SK-N-SH (cell line): ENCODE measurements at places on chromosomes 5 and 9. TPM values are rescaled to one million over a fixed set of nuclear protein-coding genes. Genes with fewer than 3 reads are reported as not detected.

DNA sequence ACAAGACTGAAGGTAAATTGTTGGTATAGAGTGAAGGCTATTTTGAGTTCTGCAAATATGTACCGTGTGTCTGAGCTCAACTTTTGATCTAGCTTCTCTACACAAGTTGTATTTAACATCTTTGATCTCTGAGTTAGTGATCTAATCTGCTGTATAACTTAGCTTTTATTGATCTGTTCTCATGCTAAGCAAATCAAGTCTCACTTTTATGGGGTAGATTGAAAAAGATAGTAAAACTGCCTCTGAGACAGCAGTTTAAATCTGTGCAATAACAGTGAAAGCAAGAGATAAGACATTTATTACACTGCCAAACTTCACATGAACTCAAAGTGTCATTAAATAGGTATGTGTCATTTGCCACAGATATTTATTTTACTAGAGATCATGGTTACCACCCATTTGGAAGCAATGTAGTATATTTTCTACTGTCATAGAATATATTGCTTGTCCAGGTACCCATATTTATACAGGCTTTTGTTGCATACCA is 477.3 kb downstream of the ISL1 start:
- DNase-seq = no peak

- DNase-seq = no peak
Observed at GRCh38 chr5:177449140-177450061, 2.8 kb downstream of the PRR7 start.

DNA sequence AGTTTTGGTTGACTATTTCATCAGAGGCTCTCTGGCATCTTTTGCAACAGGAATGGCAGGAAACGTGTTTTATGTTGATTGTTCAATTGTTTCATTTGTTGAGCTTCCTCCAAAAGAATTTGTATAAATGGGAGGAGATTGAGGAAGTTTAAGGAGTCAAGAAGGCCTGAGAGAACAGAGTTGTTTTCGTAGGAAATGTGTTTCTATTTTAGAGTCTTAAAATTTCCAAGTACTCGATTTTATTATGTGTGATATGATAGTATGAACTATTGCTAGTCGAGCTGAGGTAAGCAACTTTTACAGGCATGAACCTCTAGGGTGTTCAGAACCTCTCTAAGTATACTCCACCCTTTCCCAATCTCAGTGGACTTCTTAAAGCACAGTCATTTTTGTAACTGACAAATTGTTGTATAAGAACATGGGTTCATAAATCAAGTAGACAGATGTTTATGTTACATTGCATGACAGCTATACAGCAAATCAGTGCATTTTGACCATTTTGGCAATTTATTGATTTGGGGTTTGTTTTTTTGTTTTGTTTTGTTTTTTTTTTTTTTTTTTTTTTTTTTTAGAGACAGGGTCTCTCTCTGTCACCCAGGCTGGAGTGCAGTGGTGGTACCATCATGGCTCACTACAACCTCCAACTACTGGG is 47.4 kb downstream of the POLK start:
- no peak for DNase-seq

SURF2 gene
- polyA plus RNA-seq = 35.7 and 46.8 TPM in 2 replicates

DNA sequence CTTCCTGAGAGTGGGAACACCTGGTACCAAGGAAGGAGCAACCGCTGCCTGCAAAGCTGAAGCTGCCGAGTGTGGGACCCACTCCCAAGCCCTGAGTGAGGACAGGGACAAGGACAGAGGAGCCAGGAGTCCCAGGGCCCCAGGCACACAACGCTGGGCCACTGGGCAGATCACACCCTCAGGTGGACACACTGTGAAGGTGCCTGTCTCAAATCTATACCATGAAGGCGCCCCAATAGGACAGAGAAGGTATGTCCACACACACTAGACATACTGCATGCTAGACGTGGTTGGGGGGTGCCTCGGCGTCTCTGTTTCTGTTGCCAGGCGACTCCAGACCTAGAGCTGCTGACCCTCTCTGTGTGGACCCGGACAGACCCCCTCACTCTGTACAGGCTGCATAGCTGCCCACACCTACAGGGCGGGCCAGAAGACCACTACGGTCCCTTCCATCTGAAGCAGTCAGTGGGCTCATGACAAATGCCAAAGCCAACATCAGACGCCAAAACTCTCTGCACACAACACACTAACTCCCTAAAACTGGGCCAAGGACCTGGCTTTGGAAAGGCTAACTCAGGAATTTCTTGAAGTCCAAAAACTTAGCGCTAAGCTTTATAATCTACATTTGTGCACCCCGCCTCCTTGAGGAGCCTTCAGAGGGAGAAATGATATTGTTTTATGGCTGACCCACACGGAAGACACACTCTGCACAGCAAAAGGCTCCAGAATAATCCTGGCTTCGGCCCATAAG is 60.7 kb downstream of the ROR2 start:
- no peak for DNase-seq

SPACA9 gene
- 6.7 and 9.8 TPM in 2 replicates for polyA plus RNA-seq

GRCh38 chr5:178465861-178466288 is 124.3 kb downstream of the COL23A1 start:
- DNase-seq = no peak

GRCh38 chr9:113486327-113486726 is 22.8 kb downstream of the RGS3 start:
- no peak for DNase-seq

GRCh38 chr5:110852053-110852452 is 113.2 kb downstream of the SLC25A46 start:
- DNase-seq = no peak

DNA sequence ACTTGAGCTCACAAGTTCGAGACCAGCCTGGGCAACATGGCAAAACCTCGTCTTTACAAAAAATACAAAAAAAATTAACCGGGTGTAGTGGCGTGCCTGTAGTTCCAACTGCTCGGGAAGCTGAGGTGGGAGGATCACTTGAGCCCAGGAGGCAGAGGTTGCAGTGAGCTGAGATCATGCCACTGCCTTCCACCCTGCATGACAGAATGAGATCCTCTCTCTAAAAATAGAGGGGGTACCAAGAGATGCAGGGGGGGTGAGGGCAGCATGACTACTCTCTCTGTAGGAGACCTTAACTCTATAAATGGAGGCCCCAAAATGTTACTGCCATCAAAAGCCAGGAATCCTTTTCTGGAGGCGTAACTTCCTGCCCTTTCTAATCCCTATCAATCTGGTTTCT is 243.9 kb downstream of the DOCK8 start:
- DNase-seq = no peak

GRCh38 chr5:21145376-21145775 is 1157.4 kb upstream of the CDH18 start:
- DNase-seq = no peak

GAPT gene
- not detected in 2 replicates for polyA plus RNA-seq

DNA sequence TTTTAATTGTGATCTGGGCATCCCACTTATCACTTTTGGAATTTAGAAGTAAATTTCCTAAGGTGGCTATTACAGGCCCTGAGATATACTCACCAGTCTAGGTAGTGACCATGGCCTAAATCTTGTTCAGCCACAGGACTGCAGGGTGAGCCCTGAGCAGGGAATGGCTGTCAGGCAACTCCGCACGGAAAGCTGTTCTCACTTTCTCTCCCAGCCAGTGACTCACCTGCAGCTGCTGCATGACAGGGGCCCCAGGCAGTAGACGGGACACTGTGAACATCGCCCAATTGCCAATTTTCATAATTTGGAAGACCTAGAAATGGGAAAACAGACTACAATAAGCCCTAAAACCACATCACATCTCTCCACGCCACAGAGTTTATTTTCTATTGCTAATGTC is 69.6 kb upstream of the TAF1L start:
- no peak for DNase-seq

DNA sequence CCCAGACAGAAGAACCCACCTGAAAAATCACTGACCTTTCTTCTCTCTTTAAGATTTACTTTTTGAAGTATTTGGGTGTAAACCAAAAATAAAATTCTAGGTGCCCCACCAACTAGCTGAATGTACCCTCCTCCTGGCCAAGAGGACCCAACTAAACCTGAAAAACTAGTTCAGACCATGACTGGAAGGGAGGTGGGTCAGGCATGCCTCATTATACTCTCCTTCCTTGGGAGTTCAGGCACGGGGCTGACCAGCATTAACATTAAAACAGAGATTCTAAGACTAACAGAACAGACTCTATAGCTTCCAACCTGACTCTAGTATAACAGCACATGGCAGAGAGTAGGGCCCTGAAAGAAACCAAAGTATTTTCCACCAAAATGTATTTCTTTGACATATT is 61.4 kb downstream of the CERT1 start:
- DNase-seq = no peak

- DNase-seq = peak; percentile 19
Observed at GRCh38 chr9:86749894-86750255, 197.4 kb downstream of the GAS1 start.

GRCh38 chr9:114233491-114234185 is 78.3 kb downstream of the COL27A1 start:
- DNase-seq = no peak

TMC1 gene
- polyA plus RNA-seq = 0.10 TPM in 1 of 2 replicates, not detected in the other

TAF1L gene
- polyA plus RNA-seq = 0.02 TPM in 1 of 2 replicates, not detected in the other

DNA sequence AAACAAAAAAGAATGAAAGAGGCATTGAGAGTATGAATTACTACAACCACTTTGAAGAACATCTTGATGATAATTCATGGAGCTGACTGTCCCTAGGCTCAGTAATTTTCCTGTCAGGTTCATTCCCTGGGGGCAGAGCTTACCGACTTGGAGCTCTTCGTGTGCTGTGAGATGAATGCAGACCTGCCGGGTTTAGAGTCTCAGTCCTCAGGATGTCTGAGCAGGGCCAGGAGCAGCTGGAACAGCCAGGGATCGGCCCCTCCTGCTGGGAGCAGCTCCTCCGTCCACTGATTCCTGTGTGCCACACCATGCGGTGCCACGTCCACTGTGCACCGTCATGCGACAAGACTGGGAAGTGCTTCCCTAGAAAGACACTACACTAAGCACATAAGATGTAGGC is 62.2 kb upstream of the SPIN1 start:
- DNase-seq = no peak

PCDHGA4 gene
- 1.8 and 2.2 TPM in 2 replicates for polyA plus RNA-seq

DNA sequence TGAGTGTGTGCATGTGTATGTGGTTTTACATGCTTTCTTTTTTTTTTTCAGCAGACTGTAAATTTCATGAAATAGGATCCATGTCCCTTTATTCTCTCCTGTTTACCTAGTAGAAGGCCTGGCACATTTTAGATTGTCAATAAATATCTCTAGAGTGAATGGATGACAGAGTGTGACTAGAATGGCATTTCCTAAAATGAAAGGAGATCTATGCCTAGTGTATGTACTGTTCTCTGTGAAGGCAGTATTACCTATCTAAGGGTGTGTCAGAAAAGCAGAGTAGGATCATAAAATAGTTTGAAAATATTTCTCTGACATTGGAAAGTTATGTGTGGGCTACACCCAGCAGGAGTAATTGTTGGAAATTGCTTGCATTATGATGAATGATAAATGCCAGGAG is 1876.0 kb upstream of the C9orf72 start:
- DNase-seq = no peak

DNA sequence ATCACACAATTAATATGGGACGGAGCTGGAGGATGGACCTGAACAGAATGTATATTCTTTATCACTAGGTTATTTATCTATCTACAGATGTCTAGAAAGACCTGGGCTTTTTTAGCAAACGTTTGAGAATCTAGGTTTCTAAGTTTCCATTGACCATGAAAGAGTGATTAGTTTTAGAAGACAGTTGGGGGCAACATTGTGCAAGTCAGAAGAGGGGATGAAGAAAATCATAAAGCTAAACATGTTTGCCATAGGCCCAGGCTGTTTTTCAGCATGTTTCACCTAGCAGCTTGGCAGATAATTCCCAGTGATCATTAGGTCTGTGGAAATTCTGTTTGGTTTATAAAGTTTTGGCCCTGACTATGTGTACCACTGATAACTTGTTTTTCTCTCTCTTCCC is 44.1 kb upstream of the CDKN2B start:
- no peak for DNase-seq

FAM53C gene
- polyA plus RNA-seq = 14.5 and 18.7 TPM in 2 replicates

DNA sequence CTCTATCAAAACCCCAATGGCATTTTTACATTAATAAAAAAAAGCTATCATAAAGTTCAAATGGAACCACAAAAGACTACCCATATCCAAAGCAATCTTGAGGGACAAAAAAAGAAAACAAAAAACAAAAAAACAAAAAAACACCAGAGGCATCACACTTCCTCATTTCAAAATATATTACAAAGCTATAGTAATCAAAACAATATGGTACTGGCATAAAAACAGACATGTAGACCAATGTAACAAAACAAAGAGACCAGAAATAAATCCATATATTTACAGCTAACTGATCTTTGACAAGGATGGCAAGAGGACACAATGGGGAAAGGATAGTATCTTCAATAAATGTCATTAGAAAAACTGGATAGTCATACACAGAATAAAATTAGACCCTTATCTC is 245.1 kb upstream of the MSX2 start:
- DNase-seq = no peak

GRCh38 chr9:122125158-122125508 is 32.0 kb upstream of the TTLL11 start:
- peak; percentile 92 for DNase-seq

GFI1B gene
- polyA plus RNA-seq = 0.03 TPM in 1 of 2 replicates, not detected in the other

GRCh38 chr9:88339317-88339716 is 48.9 kb upstream of the SPIN1 start:
- no peak for DNase-seq

FBP1 gene
- polyA plus RNA-seq = 0.19 TPM in 1 of 2 replicates, not detected in the other

SLC22A4 gene
- 3.3 and 3.8 TPM in 2 replicates for polyA plus RNA-seq

DNA sequence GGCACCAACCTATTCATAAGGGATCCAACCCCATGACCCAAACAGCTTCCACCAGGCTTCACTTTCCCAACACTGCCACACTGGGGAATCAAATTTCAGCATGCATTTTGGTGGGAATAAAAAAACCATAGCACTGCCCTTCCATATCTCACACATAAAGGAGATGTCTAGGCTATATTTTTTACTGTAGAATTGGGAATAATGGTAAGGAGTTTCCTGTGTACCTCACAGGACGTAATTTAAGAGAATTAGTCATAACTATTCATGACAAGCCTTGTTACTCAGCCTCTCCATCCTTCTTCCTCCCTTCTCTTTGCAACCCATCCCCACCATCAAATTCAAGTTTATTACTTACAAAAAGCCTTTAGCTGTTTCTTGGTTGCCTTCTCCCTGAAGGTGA is 352.1 kb downstream of the MLLT3 start:
- DNase-seq = no peak
